Skin of body (tissue), 3 donors: ENCODE measurements at places on chromosomes 1 and 21.

DNA sequence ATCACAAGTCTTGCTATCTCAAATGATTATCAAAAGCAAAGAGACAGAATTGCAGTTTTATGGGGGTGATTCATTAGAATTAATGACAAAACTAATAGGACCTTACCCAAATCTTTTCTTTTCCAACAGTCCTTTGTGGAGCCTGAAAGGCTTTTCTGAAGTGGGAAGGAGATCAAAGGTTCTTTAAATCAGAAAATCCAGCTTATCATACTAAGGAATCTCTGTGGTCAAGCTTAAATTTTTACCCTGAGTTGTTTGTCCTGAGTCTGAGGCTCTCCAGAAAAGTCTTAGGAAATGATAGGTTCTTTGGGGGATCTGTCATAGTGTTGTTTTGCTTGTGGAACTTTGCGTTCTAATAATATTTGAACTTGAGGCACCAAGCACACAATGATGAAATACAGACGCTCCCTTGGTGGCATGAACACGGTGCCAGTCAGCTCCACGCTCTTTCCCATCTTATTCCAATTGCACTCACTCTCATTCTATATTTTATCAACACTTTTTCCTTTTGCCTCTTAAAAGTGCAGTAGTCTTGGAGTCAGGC, 38.0 kb upstream of the COL24A1 start:
- no peak for DNase-seq

- DNase-seq = no peak
Measured at GRCh38 chr21:27511233-27511632, 544.3 kb upstream of the ADAMTS5 start.

DNA sequence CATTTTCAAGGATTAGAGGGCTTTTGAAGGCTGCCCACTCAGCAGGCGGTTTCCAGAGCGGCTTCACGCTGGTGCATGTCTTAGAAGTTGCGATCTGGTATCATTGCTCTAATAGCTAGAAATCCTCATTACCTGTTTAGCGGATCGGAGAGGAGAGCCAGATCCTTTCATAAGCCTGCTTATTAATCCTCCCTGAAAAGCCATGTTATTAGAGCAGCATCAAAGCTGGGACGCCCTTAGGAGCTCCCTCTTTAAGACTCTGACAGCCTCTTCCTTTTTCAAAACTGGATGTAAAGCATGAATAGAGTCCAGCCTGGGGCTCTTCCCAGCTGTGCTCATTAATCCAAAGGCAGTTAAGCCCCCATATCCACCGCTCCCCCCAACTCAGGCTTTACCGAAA, 13.9 kb upstream of the CTSE start:
- DNase-seq = no peak

- DNase-seq = no peak
Measured at GRCh38 chr1:29861922-29862321, 625.6 kb downstream of the PTPRU start.

GRCh38 chr1:115112496-115113375, 23.4 kb upstream of the TSPAN2 start:
- no peak for DNase-seq

DNA sequence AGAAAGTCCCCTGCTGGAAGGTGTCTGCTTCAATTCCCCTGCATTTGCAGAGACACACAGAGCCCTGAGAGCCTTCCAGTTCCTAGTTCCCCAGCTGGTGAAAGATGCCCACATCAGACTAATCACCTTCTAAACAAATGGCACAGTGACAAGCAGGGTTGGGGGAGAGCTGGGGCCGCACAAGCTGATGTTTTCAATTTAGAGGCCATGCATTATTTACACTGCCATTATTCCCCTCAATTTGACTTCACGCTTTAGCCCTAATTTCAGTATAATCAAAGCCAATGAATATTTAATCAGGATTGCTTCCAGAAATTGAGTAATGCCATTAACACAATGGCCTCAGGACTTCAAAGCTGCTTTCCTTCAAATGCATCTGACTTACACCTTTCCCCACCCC, 81.5 kb downstream of the BEND5 start:
- no peak for DNase-seq

GRCh38 chr1:36606641-36607262, 124.0 kb upstream of the CSF3R start:
- DNase-seq = no peak

- no peak for DNase-seq
Measured at GRCh38 chr1:93506126-93506525, 58.2 kb downstream of the FNBP1L start.

- DNase-seq = no peak
Measured at GRCh38 chr1:22489823-22490222, 38.2 kb downstream of the ZBTB40 start.

DNA sequence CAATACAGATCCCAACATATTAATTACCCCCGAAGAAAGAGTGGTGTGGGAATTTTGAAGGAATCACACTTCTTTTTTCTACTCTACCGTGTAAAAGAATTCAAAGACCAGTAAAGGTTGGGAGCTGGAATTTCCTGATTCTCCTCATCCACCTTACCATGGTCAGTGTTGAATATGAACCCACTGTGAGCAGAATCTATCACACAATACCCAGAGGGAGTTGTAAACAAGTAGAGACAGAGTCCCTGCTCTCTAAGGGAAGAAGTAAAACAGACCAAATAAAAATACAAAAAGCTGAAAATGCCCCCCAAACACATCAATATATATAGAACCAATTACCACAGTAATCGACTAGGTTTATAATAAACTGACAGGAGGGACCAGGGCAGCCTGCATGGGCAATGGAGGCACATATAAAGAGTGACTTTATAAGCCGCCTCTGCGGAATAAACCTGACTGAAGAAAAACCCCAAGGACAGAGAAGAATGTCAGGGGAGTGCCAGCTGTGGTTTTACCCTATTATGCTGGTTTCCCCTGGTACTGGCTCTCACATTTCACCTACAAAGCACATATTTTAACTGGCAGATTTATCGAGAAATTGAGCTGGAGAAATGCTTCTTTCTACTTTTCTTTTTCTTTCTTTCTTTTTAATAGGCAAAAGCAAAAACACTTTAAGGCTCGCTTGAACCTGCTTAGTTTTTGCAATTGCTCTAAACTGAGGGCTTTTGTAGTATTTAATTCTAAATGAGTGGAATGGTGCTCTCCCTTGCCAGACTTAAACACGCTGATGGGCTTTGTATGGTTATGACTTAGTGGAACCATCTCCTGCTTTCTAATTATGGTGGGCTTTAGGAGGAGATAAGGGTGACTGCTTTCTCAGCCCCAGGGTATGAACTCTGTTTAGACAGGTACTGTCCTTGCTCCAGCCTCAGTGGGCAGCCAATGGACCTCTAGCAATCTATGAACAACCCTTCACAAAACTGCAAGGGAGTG, 244.8 kb downstream of the ASTN1 start:
- DNase-seq = no peak

DNA sequence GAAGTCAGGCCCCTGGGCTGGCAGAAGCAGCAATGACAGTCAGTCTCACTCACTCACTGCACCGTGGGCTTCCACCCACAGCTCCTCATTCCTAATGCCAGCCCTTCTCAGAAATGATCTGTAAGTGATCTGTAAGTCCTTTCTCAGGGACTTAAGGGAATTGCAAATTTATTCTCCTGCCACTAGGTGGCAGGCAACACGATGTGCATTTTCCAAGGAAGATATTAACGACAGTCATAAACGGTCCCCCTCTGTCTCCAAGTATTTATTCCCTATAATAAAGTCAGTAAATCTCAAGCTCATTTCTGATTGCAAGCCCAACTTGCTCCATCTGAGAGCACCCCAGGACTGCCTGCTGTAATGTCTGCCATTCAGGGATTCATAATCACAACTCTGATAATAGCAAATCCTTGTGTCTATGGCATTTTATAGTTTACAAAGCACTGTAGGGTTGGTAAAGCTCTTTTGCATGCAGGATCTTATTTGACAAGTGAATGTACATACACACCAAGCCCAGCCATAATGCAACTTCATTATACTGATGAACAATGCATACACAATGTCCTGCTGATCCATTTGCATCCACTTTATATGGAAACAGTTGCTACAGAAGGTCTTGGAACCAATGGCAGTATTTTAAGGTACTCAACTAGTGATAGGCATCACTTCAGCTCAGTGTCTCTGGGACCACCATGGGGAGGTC, 380.5 kb upstream of the CAMK1G start:
- DNase-seq = peak; percentile 21

DNA sequence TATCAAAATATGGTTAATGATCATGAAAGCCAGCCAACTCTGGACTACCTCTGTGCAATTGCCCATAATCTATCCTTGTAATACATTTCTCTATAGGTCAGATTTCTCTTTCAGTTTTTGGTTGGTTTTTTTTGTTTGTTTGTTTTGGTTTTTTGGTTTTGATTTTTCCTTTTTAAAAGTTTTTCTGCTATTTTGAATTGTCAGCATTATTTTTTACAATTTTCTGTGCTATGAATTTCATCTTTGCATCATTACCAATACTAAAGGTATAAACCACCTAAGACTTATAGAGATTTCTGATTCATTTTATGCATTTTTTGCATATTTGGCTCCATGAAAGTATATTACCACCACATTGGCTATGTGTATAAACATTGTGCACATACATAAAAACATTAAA, 799.6 kb downstream of the ADGRL2 start:
- no peak for DNase-seq

DNA sequence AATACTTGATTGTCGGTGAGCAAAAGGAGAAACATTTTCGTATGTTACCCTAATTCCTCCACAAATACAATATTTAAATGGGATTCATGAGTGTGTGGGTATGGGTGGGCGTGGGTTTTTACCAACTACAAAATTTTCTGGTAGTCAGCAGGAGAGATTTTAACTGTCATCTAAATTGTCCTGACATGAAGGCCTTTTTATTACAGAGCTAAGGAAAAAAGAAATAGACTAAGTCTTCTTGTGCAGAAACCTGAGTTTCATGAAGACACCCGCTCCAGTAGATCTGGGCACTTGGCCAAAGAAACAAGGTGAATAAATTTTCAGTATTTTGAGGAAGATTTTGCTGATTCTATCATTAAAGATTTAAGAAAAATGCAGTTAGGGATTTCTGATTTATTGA, 752 bp downstream of the RGS18 start:
- no peak for DNase-seq

- DNase-seq = no peak
Measured at GRCh38 chr1:81484284-81484683, 316.4 kb upstream of the ADGRL2 start.

- DNase-seq = no peak
Measured at GRCh38 chr1:235918032-235918431, 51.3 kb upstream of the LYST start.

GRCh38 chr1:5053744-5054143, 399.3 kb downstream of the AJAP1 start:
- DNase-seq = no peak

- DNase-seq = no peak
Measured at GRCh38 chr21:42698733-42699132, 45.3 kb downstream of the PDE9A start.

GRCh38 chr1:165463978-165464377, 19.1 kb upstream of the RXRG start:
- DNase-seq = no peak

DNA sequence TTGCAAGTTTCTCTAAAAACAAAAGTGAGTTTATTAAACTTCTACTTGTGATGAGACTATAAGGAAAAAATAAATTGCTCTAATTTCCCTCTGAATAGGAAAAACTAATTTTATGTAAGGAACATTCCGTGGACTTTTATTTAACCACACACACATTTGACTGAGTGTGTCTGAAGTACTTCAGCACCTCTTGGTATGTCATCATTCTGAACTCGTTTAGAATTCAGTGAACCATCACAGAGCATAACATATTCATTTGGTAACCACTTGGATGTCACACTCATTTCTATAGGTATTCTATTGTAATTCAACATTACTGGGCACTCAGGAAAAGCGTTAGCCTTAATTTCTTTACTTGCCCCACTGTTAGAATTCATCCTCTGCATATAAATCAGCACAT, 79.1 kb downstream of the RGS21 start:
- DNase-seq = no peak

GRCh38 chr1:117611121-117611601, 5.3 kb downstream of the TENT5C start:
- no peak for DNase-seq

- no peak for DNase-seq
Measured at GRCh38 chr1:36239941-36240637, 15.8 kb downstream of the THRAP3 start.

GRCh38 chr1:74468982-74469603, 43.3 kb downstream of the LRRC53 start:
- peak; percentile 7 for DNase-seq

DNA sequence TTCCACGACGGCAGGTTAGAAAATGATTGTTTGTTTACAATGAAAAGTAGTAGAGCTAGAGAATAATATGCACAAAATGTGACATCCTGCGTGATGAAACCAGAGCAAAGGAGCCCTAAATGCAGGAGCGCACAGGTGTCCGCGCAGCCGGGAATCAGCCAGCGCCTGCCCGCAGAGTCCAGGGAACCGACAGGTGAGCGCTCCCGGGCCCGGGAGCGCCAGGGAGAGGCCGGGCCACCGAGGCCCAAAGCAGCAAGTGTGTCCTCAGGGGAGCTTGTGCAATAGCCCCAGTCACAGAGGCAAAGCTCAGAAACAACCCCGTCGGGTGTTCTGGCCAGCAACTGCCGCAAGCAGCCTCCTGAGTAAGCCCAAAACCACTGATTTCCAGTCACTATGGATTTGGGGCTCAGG, 789 bp upstream of the GALE start:
- DNase-seq = no peak

GRCh38 chr1:184843732-184844495, 89.3 kb upstream of the EDEM3 start:
- DNase-seq = no peak

GRCh38 chr1:41418857-41419583, 57.8 kb downstream of the FOXO6 start:
- peak; percentile 13 for DNase-seq

GRCh38 chr21:27569831-27570230, 602.9 kb upstream of the ADAMTS5 start:
- DNase-seq = no peak

GRCh38 chr1:156627313-156627880, 8.2 kb downstream of the HAPLN2 start:
- no peak for DNase-seq

- no peak for DNase-seq
Measured at GRCh38 chr1:204799630-204800029, 71.0 kb upstream of the NFASC start.

DNA sequence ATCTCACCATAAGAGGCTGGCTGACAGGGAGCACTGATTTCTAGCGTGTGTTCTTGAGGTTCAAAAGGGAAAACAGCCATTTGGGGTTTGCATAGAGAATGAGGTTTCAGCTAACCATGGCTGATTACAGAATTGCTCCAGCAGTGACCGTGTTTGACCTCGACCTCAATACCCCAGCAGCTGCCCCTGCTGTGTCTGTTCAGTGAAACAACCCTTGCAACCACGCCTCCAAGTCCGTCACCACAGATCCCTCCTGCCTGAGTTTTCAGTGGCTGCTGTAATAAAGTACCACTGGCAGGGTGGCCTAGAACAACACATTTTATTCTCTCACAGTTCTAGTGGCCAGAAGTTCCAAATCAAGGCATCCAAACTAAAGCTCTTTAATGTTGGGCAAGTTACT, 147.7 kb downstream of the HUNK start:
- DNase-seq = no peak

- no peak for DNase-seq
Measured at GRCh38 chr21:43985690-43986251, 26.3 kb upstream of the TRAPPC10 start.
